ENCODE measurements at places on chromosomes 16 and 17.
A peak's percentile ranks its signal among the peaks of the same experiment; 100 is the strongest.

GRCh38 chr16:24130494-24131085, 125.5 kb upstream of the CACNG3 start:
- no peak for DNase-seq

DNA sequence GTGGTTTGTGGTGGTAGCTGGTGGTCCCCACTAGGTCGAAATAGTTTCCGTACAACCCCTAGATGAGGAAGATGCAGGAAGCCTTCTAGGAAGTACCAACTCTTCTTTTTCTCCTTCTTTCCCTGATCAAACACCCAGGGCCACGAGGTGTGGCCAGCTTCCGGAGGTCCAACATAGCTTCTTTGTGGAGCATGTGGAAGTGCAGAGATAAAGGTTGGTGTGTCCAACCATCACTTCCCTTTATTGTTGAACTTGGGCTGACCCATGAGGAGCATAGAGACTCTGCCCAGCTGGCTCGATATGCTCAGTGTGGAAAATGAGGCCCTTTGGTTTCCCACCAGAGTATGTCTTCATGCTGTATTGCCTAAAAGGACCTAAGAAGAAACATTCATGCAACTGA, 6.3 kb upstream of the RGS9 start:
- no peak for DNase-seq

GRCh38 chr16:89061590-89062380, 31.9 kb upstream of the ACSF3 start:
- DNase-seq = no peak

GRCh38 chr17:47230864-47231263, 21.7 kb downstream of the MYL4 start:
- DNase-seq = no peak

- no peak for DNase-seq
Observed at GRCh38 chr17:42387661-42388380, 421 bp downstream of the STAT3 start.

- DNase-seq = no peak
Observed at GRCh38 chr16:86046026-86046425, 147.1 kb downstream of the IRF8 start.

GRCh38 chr17:47220531-47220999, 11.4 kb downstream of the MYL4 start:
- DNase-seq = no peak

- DNase-seq = peak; percentile 53
Observed at GRCh38 chr17:40069751-40070708, 7.3 kb downstream of the THRA start.

DNA sequence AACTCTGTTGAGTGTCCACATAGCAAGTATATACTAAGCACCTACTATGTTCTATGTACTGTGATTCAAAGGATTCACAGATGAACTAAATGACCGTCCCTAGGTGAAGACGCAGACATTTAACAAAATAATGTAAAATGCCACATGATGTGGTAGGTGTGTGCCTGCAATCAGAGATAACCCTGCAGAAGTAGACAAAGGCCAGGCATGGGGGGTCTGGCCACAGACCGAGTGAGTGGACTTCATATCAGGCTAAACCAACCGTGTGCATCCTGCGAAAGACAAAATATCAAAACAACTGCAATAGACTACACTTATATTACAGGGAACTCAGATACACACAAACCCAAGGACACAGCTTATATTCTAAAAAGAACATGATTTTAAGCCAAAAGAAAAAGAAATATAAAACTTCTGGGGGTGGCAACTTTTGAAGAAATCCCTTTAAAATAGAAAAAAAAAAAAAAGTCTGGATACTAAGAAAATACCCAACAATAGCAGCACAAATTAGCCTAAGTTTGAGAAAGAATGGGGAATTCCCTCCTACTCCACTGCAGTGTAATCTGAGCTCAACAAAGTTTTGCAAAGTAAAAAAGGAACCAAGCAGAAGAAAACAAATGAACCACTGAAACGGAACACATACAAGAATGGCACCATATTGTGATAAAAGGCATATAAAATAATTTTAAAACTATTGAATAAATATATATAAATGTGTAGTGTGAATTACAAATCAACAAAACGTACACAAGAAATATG, 12.3 kb downstream of the HSDL1 start:
- no peak for DNase-seq

- DNase-seq = peak; percentile 68
Observed at GRCh38 chr17:32755045-32755805, 121.7 kb downstream of the MYO1D start.

GRCh38 chr17:53475002-53475401, 347.7 kb upstream of the KIF2B start:
- no peak for DNase-seq

GRCh38 chr17:7716901-7717755, at the start of gene DNAH2:
Gene DNAH2 (plus strand): TSS chr17:7717744. CDS start chr17:7719735, 1,991 bp downstream.
- peak; percentile 95 for DNase-seq

GRCh38 chr17:48612854-48613691, 2.0 kb downstream of the HOXB8 start:
- DNase-seq = no peak

- peak; percentile 96 for DNase-seq
Observed at GRCh38 chr16:72877374-72878028, 170.4 kb downstream of the ZFHX3 start.

- DNase-seq = no peak
Observed at GRCh38 chr17:48231995-48232959, 124.7 kb downstream of the SNX11 start.

GRCh38 chr17:63445571-63445953, 544 bp downstream of the CYB561 start:
- no peak for DNase-seq

DNA sequence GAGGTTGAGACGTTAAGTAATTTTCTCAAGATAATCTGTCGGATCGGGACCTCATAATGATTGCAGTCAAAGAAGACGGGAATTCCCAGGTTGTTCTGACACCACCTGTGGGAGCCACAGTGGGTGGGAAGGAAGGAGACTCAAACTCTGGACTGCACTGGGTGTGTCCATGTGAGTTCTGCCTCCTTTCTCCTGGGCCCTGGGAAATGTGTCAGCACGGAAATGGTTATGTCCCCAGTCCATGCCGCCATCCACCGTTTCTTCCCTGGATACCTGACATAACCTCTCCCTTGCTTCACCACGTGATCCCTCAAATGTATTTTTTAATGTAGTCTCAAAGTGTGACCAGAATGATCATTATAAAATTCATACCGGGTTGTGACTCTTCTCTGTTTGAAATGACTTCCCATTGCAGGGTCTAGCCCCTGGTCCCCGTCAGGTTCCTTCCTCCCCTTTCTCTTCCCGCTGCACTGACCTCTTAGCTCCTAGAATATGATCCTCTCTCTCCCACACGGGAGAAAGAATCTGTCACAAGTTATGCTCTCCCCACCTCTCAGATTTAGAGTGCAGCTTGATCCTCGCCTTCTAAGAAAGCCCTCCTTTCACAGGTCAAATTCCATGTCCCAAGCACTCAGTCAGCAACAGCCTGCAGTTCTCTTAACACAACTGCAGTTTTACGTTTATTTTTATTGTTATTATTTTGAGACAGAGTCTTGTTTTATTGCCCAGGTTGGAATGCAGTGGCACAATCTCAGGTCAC, 820.0 kb upstream of the EEF2KMT start:
- DNase-seq = no peak
